ENCODE measurements at places on chromosomes 1 and 21.
A peak's percentile ranks its signal among the peaks of the same experiment; 100 is the strongest.

DNA sequence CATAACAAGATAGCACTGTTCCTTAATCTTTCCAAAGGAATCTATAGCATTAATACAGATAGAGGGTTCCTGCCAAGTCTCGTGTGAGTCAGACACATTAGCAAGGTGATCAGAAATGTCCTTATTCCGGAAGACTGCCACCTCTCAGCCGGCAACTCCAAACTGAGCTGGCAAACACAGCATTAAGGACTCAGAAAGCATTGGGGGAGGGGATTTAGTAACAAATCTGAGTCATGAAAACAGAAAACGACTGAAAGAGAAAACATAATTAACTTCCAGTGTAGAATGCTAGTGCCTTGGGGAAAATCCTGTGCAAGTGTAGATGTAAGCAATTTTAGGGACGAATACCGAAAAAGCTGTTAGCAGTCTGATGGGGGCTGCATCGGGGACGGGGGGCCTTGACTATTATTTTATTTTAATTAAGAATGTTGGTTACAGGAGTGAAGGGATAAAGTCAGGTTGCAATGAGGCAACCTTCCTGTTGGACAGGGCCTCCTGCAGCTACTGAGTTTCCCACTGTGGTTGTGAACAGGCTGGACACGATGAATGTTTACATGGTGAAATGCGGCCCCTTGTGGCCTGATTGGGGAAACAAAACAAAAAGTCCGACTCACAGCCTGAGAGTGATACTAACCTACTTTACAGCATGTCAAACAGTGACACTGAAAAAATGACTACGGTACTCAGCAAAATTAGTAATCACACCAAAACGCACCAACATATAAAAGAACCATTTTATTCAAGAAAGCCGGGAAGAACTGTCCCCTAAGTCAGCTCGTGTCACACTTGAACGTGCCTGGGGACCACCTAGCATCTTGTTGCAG, 20.7 kb downstream of the MIS18A start:
- peak; percentile 77 for DNase-seq

DNA sequence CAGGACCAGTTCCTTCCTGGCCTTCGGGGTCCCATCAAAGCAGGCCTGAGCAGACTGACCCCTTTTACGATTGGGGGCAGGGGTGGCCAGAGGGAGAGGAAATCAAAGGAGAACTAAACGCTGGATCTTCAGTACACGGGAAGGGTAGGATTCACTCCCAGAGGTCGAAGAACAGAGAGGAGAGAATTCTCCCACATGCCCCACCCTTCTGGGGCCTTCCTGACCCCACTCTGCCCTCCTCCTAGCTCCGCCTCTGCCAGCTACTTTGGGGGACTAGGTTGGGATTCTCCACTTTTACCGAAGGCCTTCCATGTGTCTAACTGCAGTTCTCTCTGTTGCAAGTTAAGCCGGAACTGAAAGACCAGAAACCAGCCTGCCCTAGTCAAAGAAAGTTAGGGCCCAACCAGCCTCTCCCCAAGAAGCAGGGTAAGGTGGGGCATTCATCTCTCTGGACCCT, 654 bp upstream of the ARHGEF2 start:
- DNase-seq = peak; percentile 51

DNA sequence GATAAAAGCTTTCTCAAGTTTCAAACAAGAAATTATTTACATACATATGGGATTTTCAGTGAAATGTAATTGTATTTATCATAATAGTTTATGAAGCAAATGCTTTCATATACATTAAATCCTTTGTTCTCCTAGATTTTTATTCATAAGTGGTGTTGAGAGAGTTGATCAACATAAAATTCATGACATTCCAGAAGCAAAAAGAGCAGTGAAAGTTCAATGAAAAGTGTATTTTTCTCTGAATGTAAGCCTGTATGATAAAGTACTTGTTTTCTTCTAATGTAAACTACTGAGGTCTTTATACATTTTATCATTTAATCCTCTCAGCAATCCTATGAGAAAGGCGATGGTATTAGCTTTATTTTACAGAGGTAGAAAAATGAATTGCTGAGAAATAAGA, 146.5 kb downstream of the PLA2G4A start:
- DNase-seq = no peak

GRCh38 chr1:115782571-115783281, 14.2 kb upstream of the CASQ2 start:
- no peak for DNase-seq

DNA sequence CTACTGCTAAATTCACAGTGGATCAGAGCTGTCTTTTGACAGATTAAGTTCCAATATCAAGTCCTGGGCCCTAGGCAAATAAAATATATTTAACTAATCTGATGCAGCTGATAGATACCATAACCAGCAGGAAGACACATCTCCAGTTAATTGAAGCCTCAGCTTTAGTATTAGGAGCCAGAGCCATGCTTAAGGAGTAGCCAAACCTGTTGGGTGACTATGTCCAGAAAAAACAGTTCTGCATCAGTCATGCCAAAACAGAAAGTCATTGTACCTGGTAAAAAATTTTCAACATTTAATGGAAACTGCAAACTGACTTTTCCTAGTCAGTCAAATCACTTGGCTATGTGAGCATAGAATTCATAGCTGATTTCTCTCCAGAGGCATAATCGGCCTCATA, 200.5 kb upstream of the RUNX1 start:
- DNase-seq = no peak

GRCh38 chr1:156797212-156797871, 19.3 kb downstream of the SH2D2A start:
- DNase-seq = peak; percentile 65

DNA sequence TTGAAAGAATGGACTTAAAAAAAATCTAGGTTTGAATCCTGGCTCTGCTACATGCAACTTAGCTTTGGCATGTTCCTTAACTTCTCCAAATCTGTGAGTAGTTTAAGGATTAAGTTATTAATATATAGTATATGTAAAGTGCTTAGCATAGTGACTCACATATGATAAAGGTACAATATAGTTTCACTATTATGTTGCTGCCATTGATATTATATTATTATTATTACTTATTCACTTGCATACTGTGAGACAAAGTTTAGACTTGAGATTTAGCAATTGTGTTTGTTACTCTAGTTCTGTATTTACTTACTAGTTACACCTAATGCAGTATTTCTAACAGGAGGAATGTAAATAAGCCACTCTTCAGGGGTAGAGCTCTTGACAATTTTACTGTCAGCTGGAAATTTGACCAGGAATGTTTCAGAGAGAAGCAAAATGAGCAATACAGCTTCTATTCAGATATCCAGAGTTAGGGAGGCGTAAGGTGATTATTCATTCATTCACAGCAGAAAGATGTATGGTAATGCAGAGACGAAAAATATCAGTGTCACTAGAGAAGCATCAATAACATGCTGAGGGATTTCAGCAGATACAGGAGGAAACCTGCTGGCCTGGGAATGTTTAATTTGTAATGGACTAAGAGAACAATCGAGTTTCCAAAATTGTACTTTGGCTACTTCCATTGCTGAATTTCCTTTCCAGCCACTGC, 25.5 kb downstream of the RGS7 start:
- DNase-seq = no peak

DNA sequence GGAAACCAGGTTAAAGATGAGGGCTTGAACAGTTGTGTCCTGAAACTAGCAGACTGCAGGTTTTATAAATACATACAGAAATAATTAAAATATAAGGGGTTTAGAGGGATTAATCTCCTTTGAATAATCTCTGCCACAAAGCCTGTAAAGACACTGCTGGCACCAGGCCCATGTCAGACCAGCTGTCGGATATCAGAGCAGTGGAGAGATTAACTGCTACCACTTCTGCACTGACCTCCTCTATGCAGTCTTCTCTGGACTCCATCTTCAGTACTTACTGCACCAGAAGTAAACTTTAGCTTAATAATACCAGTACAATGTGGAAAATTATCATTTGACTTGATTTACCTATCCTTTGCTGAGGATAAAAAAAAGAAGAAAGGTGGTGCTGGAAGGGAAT, 128.6 kb downstream of the LHX4 start:
- DNase-seq = no peak

GRCh38 chr1:8011923-8012858, 13.9 kb downstream of the ERRFI1 start:
- DNase-seq = no peak

GRCh38 chr1:53919675-53920066, 25.7 kb downstream of the DIO1 start:
- DNase-seq = no peak

DNA sequence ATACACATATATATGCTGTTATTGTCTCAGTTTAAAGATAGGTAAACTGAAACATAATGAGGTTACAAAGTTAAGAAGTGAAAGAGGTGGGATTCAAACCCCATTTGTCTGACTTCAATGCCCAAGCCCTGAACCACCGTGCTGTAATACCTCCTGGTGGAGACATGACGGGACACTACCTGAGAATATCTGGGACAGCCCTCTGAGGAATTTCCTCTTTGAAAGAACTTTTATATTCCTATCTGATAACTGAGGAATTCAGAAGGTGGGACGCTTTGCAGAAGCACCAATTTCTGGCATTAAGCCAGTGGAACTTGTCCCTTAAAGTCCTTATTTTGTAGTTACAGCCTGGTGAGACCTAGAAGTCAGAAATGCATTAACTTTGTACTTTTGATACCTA, 32.1 kb upstream of the FASLG start:
- no peak for DNase-seq

DNA sequence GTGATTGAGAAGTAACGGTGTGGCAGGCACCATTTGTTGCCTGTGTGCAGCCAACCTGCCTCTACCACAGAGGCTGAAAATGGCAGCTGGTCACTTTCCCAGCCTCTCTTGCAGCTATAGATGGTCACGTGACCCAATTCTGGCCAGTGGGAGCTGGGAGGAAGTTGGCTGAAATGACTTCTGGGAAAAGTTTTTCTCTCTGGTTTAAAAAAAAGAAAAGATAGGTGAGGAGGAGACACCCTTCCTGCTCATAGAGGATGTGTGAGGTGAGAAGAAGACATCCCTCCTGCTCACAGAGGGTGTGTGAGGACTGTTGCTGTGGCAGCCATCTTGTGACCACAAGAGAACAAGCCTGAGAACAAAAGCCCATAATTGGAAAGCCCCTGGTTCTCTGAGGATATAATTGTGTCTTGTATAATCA, 122.8 kb downstream of the SYF2 start:
- DNase-seq = no peak

DNA sequence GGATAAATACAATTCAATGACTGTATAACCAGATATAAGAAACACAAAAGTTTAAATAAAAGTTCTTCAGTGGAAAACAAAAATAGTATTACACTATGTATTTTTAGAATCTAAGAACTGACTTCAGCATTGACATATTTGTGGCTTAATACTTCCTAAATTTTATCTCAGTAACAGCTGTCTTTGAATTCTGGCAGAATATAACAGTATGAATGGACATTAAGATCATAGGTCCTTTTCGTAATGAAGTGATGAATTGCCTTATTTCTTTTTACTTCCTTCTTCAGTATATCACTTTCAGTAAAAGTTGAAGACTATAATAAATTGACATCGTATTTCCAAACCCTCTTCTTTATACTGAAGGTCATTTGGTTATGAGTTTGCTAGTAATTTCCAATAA, 1030.0 kb downstream of the MRPL39 start:
- no peak for DNase-seq

All from GM13976 (cell line).